ENCODE measurements at places on chromosomes 11 and 22. TPM values are rescaled to one million over a fixed set of nuclear protein-coding genes. Genes with fewer than 3 reads are reported as not detected.

- DNase-seq = no peak
These were observed 789.4 kb upstream of the KIRREL3 start for GRCh38 chr11:127789927-127790326.

DNA sequence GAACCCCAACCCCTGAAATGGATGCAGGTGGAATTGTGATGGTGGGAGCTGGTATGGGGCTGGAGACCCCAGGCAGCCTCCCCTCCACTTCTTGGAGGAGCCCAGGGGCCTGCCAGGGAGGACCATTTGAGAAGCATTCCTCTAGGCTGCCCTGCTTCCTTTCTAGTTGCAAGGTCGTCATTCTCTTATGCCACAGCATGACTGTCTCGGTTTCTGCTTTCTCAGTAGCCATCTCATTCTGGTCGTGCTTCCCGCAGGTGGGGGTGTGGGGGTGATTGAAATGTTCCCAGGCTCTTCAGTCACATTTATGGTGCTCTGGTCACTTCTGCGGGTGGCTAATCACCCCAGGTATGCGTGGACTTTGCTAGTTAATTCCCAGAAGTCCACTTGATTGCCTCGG, 223.7 kb upstream of the TBCEL start:
- no peak for DNase-seq

Gene DMC1
- not detected for total RNA-seq

DNA sequence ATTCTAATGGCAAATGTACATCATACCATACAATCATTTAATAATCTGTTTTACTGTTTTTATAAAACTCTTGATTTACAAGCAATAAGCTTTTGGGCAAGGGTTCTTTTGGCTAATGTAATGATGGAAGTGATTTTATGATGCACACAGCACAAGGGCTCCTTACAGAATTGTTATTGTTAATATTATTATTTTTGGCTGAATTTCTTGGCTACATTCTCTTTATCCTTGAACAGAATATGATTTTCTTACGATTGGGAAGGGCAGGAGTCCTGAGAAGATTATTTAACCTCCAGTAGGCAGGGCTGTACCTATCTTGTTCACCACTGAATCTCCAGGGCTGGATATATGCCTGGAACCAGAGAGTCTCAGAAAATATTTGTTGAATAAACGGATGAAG, 70.4 kb upstream of the ARHGAP20 start:
- no peak for DNase-seq

DNA sequence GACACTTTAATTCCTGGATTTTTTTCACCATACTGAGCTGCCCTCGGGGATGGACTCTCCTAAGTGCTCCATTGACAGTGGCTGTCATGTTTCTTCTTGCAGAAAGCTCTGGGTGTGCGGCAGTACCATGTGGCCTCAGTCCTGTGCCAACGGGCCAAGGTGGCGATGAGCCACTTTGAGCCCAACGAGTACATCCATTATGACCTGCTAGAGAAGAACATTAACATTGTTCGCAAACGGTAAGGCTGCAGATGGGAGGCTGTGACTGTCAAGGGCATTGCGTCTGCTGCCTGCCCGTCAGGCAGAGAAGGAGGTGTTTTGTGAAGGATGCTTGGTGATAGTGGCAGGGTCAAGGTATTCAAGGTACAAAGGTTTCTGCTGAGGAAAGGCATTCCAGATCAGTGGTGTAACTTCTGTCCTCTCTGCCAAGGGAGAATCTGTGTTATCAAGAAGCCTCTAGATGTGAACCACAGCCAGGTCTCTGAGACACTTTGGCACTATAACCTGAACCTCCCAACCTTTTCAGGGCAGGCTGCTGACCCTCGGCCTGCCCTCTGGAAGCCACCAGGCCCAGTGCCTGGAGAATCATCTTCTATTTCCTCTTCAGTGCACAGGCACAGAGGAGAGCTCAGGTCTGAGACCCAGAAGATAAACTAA, 30.8 kb downstream of the ACO2 start:
- no peak for DNase-seq

- no peak for DNase-seq
These were observed 1033.2 kb downstream of the TBC1D22A start for GRCh38 chr22:47795477-47796127.

- DNase-seq = no peak
These were observed 15.6 kb downstream of the SYNGR1 start for GRCh38 chr22:39365492-39365780.

DNA sequence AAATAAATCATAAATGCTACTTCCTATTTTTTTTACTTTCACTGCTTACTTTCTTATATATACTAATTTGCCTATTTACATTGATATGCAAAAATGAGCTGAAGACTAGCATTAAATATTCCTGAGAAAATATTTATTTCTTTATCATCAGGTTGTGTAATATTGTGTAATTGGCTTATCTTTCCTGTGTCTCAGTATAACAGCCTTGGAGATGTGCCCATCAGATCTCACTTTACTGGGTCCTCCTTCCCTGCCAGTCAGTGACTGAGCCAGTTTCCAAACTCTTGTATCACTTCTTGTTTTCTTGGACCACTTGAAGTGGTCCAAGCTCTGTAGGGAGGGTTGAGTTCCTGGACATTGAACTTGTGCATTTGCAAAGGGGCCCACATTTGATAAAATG, 900.0 kb downstream of the LUZP2 start:
- DNase-seq = no peak

- DNase-seq = no peak
These were observed 32.6 kb downstream of the PPFIBP2 start for GRCh38 chr11:7546324-7546791.

GRCh38 chr22:23121000-23121421, 20.8 kb downstream of the RSPH14 start:
- no peak for DNase-seq

Gene SESN3
- 41.3 TPM for total RNA-seq

Gene RTCB
- 55.4 TPM for total RNA-seq

DNA sequence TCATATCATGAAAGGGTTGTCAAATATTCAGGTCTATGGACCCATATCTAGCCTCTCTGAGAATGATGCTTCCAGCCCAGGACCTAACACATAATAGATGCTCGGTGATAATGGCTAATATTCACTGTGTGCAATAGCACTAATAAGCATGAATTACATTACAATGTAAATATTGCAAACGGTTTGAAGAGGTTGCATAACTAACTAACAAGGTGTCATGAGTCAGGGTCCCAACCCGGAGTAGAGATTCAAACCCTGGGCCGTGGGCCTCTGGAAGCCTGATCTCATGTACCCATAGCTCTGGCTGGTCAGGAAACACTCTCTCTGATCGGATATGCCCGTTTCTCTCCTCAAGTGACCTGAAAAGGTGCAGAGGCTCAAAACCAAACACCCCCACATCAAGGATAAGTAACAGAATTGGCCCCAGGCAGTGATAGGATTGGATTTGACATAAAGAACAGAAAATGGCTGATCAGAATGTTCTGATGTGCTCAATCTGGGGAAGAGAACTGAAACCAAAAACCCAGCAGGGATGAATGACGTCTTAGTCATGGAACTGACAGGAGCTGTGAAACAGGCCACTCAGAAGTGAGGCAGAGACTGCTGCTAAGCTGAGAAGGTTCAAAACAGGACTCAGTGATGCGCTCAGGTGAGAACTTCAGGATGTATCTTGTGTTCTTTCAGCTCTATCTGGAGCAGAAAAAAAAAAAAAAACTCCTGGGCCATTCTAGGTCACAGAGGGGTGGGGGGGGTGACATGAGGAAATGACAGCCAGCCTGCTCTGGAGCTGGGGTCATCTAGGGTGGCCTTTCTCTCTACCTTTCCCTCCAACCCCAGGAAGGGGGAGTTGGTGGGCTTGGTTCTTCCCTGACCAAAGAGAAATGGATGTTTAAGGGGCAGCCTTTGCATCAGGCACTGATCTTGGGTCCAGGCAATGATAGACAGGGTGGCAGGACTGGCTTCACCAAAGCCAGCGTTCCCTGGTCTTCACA, 6.6 kb upstream of the KCTD17 start:
- no peak for DNase-seq

Gene GLYAT
- total RNA-seq = not detected

DNA sequence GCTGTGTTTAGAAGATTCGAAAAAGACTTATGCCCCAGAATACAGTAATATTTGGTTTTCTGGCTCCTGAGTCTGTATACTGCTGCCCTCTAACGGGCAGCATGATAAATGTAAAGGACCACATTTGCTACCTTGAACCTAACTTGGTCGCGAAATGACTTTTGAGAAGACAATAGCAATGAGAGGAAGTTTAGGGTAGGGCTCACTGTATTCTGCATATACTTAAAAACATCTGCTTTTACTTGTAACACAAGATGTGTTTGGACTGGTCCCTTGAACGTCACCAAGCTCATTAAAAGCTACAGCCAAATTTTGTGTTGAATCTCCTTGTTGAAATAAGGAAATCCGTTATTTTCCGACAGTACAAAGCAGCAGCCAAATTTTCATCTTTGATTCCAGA, 309.1 kb downstream of the SWAP70 start:
- no peak for DNase-seq

Gene MICALL1
- 49.3 TPM for total RNA-seq

Gene TRIM6
- total RNA-seq = 3.0 TPM

Gene WNT11
- total RNA-seq = 12.0 TPM

DNA sequence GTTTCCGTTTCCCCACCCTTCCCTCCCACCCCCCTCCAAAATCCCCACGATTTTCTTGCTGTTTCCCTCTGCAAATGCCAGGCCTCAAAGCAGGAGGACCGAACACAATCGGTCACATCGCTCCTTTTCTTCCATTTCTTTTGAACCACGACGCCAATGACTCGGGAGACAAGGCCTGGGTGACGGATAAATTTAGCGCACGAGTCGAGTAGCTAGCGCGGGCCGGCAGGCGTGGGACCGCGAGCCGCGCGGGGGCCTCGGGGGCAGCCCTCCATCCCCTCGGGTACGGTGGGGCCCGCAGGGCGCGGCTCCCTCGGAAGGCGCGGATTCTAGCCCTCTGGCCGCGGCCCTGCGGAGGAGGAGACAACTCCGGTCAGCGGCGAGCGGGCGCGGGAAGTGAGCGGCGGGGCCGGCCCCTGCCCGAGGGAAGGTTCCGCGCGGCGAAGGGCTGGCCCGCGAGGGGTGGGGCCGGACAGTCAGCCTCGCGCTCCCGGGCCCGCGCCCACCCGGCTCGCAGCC, 414 bp downstream of the JOSD1 start:
- DNase-seq = no peak

DNA sequence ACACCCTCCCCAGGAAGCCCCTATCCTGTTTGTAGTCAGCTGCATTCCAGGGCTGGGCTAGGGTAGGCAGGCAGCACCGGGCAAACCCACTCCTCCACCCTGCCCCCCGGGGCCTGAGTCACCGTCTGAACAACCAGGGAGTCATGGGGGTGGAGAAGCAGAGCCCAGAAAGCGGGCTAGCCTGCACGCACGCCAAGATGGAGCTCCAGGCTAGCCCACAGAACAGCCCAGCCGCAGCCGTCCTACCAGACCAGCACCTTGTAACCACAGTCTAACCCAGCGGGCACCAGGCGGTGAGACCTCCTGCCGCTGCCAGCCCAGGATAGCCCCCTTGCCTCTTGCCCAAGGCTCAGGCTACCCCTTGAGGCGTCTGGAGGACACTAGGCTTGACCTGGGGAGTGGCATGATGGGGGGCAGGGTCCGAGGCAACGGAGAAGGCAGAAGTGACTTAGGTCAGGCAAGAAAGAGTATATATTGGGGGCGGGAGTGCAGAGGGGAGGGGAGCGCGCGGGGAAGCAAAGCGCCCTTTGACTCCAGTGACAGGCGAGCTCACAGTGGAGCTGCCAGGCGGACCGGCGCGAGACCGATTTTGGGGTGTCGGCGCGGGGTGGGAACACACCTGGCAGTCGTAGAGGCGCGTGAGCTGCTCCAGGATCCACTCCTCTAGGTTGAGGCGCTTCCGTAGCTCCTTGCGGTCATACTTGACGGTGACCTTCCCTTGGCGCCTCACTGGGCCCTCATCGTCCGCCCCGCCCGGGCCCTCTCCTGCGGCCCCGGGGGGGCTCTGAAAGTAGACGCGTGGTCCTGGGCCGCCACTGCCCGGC, 734 bp downstream of the PPP1R14B start:
- DNase-seq = peak; percentile 69

- DNase-seq = no peak
These were observed 17.2 kb downstream of the POU2AF1 start for GRCh38 chr11:111361874-111362273.

DNA sequence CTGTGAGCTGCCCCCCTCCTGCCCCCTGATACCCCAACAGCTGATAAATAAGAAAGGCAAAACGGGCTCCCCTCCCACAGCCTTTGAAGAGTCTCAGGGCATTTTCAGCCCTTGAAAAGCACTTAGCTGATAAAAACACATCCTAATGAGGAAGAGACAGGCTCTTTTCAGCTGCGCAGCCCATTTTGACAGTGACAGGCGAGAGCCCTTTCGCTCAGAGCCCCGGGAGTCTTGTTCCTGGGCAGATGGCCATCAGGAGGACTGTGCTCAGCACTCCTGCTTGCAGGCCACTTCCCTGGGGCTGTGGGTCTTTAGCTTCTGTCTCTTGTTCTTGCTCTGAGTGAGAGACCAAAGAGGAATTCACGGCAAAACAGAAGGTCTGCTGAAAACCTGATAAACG, 757.2 kb downstream of the BRD1 start:
- no peak for DNase-seq

Gene MPZL3
- 3.2 TPM for total RNA-seq

GRCh38 chr11:72569966-72570892, 104.0 kb downstream of the PDE2A start:
- DNase-seq = no peak

Gene C11orf21
- 1.1 TPM for total RNA-seq

DNA sequence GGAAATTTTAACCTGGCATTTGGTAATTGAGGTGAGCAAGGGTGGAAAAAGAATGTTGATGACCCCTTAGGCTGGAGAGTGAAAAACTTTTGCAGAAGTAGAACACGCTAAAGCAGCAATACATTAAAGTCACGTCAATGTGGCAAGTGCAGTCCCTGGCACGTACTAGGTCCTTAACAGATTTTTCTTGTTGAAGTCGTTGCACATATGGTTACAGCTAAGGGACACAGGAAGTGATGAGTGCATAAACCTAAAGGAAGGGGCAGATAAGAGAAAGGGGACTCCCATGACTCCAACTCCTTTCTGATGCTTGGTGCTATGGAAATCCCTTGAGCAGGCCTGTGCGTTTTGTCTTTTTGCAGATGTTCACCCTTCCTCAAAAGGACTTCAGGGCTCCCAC, 1.2 kb downstream of the ACCS start:
- DNase-seq = no peak

DNA sequence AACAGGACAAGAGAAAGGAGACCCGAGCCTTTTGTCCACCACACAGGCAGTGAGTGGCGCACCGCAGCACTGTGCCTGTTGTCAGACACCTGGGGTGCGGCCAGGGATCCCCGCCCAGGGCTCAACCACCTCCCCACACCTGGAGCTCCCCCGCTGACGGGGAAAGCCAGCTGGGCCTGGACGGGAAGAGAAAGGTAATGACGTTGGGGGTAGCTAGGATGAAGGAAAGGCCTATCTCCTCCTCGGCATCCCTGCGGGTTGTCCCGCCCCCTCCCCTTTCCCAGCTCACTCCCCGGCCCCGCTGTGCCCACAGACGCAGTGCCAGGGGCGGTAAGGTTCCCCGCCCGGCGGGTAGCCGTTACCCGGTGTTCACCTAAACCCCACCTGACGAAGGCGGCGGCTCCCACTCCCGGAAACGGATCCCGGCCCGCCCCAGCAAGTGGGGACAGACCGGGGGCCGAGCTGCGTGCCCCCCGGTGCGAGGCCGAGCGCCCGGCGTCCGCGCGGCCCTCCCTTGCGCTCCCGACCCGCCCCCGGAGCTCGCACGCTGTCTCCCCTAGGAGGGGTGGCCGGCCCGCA, 495 bp downstream of the HYOU1 start:
- DNase-seq = no peak

Data from thoracic aorta (tissue), 2 donors.